NCI-H345 (cell line): ENCODE measurements at places on chromosomes 3 and 15.
A peak's percentile ranks its signal among the peaks of the same experiment; 100 is the strongest.

GRCh38 chr3:125008766-125009165, 47.0 kb downstream of the HEG1 start:
- DNase-seq, result no peak

DNA sequence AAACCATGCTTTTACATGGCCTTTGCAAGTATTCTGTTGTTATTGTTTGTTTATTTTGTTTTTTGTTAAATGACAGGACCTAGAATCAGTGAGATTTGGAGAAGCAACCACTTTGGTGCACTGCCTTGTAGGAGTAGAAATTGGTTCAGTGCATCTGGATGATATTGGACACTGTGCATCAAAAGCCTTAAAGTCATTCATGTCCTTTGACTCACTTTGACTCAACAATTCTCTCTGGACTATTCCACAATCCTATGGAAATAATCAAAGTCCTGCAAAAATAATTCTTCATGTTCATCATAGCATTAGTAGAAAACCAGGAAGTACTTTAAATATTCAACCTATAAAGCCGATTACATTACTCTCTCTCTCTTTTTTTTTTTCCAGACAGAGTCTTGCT, 224.8 kb downstream of the ABHD5 start:
- no peak for DNase-seq

- no peak for DNase-seq
Measured at GRCh38 chr3:120678331-120678947, 3.6 kb downstream of the HGD start.

GRCh38 chr3:141845407-141846049, 30.9 kb upstream of the ATP1B3 start:
- DNase-seq, result no peak

DNA sequence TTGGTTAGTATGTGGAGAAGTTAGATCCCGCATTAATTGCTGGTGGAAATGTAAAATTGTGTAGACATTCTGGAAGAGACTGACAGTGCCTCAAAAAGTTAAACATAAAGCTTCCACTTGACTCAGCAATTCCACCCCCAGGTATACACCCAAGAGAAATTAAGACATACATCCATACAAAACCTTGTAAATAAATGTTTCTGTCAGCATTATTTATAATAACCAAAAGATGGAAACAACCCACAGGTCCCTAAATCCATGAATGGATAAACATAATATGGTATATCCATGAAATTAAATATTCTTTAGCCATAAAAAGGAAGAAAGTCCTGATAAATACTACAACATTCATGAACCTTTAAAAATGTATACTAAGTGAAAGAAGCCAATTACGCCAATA, 817.4 kb downstream of the NTRK3 start:
- no peak for DNase-seq

DNA sequence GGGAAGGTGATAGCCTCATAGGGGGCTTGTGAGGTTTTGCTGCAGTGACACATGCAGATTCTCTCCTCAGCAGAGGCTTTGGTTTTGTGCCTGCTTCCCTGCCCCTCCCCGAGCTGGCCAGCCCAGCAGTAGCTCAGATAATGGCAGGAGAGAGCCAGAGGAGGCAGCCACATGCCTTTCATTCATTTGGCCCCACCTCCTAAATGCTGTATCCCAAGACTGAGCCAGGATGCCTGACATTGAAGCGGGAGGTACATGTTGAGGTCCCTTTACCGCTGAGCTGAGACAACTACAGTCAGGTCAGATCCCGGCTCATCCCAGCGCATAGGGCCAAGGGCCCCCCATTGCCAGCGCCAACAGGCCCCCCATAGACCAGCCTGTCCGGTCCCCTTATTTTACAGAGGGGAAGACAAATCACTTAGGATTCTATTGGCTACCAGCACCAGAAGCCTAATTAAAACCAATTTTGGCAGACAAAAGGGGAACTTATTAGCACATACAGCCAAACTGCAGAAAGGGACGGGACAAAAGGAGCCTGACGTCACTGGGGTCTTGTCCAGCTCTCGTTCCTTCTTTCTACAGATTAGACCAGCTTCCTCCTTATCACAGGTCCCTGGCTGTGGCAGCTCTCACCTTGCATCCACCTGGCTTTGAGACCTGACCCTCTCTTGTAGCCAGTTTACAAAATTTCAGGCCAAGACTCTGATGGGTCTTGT, 12.1 kb upstream of the POLG start:
- no peak for DNase-seq

GRCh38 chr3:25474052-25474451, 46.0 kb downstream of the RARB start:
- no peak for DNase-seq

GRCh38 chr3:66253790-66254620, 33.2 kb downstream of the SLC25A26 start:
- no peak for DNase-seq

DNA sequence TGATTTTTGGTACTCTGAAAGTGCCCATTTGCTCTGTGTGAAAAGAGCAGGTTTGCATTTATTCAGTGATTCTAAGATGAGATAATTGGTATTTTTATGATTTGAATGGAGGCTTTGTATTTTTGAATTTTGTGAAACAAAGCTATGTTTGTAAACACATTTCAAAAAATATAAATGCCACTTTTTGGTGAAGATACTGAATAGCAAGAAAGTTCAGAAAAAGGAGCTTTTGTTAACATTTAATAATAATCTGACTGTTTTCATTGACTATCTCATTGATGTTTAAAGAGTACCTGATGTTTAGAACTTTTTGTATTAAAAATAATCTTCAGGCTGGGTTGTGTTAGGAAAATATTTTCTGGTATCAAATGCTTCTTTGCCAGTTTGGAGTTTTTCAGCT, 23.7 kb downstream of the TCF12 start:
- no peak for DNase-seq

DNA sequence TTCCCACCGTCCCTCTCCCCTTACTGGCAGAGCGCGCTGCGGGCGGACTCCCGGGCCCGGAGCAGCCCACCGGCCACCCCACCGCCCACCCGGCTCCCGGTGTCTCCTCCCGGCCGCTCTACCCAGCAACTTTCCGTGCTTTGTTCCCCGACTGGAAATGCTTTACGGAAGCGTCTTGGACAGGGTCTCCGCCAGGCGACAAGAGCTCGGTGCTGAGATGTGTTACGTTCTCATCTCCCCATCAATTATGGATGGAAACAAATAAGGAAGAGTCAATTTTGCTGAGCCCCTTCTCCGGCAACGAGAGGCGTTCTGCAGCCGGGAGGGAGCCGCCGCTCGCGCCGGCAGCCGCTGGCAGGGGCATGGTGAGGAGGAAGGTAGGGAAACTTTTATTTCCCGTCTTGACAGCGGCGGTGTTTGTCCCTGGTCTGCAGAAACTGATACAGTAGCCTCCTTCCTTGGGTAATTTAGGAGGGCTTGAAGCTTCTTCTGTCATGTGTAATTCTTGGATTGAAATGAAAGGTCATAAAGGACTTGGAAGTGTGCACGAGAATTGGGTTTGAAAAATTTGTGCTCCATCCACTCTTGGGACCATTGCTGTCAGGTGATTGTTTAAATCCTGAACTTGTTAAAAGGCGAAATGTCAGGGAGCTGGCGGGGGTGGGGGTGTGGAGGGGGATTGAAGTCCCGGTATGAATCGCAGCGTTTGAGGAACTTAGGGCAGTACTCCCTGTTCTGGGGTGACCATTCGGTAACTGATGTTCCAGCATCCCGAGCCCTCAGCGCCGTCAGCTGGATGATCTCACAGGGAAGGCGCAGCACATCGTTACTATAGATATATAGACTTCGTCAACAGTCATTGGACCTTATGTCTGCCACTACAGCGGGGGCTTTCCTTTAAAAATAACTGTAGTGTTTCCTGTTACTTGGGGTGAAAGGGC, 1.5 kb downstream of the SEMA6D start:
- DNase-seq, result peak; percentile 47

DNA sequence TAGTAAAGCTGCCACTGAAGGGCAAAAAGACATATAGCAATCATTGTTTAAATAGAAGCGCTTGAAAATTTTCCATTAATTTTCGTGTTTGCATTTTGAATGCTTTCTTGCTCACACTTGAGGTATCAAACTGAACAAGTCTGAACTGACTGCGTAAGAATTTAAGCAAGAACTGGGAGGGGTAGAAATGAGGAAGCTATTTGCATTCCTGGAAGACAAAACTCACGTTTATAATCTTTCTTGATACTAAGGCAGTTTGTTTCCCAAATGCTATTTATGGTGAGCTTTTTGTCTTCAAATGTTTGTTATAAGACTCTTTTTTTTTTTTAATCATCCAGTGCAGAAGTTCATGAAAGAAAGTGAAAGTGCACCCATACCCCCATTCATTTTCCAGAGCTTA, 499.8 kb upstream of the TPRG1 start:
- DNase-seq, result no peak

- DNase-seq, result no peak
Measured at GRCh38 chr3:4407941-4408340, 59.1 kb downstream of the SUMF1 start.

- no peak for DNase-seq
Measured at GRCh38 chr3:557972-558371, 361.4 kb downstream of the CHL1 start.

GRCh38 chr15:83404121-83404520, 43.0 kb upstream of the SH3GL3 start:
- DNase-seq, result no peak

DNA sequence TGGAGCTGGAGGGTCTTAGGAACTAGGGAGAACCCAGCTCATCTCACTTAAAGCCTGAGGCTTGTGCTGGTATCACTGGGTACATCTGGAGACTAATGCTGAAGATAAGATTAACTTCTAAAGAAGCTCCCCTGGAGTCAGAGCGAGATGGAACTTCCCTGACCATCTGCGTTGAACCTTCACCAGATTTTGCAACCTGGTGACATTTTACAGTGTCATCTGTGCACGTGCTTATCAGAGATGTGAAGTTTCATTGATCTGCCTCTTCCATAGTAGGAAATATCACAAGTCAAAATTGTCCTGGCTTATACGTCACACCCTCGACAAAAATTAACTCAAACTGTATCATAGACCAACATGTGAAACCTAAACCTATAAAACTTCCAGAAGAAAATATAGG, 395.5 kb downstream of the SHQ1 start:
- no peak for DNase-seq
